Spleen (tissue), 13 donors: ENCODE measurements at places on chromosomes 1 and 21.

GRCh38 chr1:42046761-42047507 is 106.3 kb upstream of the GUCA2B start:
- no peak for DNase-seq

GRCh38 chr1:225137976-225138375 is 208.5 kb downstream of the DNAH14 start:
- DNase-seq, result no peak

- no peak for DNase-seq
Observed at GRCh38 chr1:200405264-200405663, 4.6 kb downstream of the ZNF281 start.

DNA sequence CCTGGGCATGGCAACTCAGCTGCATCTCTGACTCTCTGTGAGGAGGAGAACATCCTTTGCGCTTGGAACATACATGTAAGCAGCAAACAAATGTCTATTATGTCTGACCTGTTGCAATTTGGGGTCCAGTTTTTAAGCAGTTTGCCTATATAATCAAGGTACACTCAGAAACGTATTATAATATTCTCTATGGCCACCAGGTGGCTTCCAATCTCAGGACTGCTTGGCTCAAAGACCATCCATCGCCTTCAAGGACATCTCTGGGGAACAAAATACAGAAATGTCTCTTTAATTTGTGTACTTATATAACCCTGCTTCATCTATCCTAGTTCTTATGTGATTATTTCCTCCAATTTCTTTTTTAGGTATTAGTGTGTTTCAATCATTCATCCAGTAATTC is 227.2 kb downstream of the OLFM3 start:
- DNase-seq, result no peak

GRCh38 chr1:116407033-116407432 is 34.0 kb downstream of the ATP1A1 start:
- DNase-seq, result no peak

GRCh38 chr1:203512517-203512847 is 18.5 kb downstream of the OPTC start:
- no peak for DNase-seq

DNA sequence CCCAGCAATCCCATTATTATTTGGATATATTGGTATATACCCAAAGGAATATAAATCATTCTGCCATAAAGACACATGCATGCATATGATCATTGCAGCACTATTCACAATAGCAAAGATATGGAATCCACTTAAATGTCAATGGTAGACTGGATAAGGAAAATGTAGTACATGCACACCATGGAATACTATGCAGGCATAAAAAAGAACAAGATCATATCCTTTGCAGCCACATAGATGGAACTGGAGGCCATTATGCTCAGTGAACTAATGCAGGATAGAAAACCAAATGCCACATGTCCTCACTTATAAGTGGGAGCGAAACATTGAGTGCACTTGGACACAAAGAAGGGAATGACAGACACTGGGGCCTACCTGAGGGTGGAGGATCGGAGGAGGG is 24.6 kb downstream of the KAZN start:
- no peak for DNase-seq

GRCh38 chr1:107460035-107460434 is 319.2 kb downstream of the NTNG1 start:
- no peak for DNase-seq

DNA sequence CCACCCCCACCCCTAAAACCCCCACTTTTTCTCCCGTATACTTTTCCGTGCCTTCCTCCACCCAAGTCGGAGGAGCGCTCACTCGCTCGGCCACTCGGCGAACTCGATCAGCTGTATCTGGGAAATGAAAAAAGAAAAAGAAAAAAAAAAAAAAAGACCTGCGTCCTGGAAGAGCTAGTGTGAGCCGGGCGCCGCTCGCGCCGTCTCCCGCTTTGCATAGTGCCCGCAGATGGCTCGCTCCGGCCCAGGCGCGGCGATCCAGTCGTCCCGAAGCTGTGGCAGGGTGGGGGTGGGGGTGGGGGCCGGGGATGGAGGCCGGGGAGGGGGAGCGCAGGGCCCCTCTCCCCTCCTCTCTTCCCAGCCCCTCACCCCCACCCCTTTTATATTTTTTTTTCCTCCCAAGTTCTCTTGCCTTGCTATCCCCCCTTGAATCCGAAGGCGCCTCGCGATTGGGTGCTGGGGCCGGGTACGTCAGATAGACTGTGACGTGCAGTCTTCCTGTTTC is 299 bp upstream of the PROX1 start:
- DNase-seq, result peak; percentile 85

- no peak for DNase-seq
Observed at GRCh38 chr1:11062965-11063401, 3.2 kb upstream of the SRM start.

DNA sequence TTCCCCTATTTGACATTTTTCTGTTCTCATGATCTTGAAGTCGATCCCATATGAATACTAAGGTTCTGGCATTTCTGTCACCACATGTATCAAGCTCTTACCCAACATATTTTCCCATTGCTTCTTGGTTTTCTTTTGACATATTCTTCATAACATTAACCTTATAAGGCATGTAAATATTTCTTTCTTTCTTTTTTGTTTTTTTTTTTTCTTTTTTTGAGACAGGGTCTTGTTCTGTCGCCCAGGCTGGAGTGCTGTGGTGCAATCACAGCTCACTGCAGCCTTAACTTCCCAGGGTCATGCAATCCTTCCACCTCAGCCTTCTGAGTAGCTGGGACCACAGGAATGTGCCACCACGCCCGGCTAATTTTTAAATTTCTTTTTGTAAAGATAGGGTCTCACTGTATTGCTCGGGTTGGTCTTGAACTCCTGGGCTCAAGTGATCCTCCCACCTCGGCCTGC is 33.1 kb upstream of the ERRFI1 start:
- DNase-seq, result no peak

GRCh38 chr21:45592208-45592619 is 50.0 kb upstream of the SLC19A1 start:
- peak; percentile 71 for DNase-seq

GRCh38 chr1:85584923-85585322 is 4.4 kb downstream of the CCN1 start:
- no peak for DNase-seq

GRCh38 chr1:85295006-85295431 is 18.6 kb upstream of the BCL10 start:
- no peak for DNase-seq

DNA sequence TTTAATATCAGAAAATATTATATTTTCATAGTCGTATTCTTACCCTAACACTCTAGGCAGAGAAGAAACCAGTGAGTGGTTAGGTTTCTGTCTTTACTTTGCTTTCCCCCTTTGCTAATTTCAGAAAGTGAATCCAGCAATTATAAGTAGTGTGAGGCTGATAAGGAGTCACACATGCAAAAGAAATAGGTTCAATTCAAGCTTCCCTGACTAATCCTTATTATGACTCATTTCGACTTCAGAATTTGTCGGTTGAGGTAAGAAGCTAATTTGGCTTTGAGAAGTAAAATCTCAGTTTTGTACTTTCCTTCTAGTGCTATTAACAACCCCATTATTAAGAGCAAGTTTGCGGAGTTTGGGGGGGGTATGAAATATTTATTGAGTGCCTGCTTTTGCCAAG is 22.4 kb downstream of the ESRRG start:
- no peak for DNase-seq
